ENCODE measurements at places on chromosomes 2 and 18.

- no peak for ATAC-seq
These were observed 1.7 kb upstream of the GPR35 start for GRCh38 chr2:240623531-240624010.

DNA sequence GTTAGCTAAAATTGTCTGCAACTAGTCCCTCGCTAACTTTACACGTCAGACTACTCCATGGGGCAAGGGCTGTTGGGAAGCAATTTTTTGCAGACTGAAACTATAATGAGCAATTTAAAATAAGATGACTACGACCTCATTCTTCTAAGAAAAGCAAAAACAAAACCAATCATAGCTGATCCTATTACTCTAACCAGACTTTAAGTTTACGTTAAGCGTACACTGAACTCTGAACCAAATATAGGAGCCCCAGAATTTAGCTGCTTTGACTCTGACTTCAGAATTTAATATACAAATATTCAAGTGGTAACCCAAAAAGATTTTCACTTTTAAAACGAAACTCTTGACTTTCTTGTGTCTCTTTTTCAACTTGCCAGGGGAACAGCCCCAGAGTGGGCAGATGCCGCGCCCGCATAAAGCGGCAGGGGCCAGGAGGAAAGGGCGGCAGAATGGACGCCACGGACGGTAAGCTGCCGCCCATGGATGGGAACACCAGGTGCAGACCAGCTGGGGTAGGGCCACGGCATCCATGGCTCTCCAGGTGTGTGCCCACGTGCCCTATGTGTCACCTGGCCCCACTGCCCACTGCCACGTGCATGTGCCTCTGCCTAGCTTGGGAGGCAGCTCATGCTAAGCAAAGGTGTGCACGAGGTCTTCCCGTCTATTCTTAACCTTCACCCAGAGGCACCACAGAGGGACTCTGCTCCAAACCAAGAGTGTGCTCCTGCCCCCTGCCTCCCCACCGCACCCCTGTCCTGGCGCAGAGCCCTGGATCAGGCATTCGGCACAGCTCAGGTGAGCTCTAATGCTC, 217.6 kb downstream of the HDAC4 start:
- peak; percentile 11 for ATAC-seq

GRCh38 chr2:60976256-60976850, 41.2 kb upstream of the PEX13 start:
- no peak for ATAC-seq

- ATAC-seq: peak; percentile 70
These were observed at the start of gene ARHGAP15 for GRCh38 chr2:143128681-143129580. Gene ARHGAP15, plus strand, starts transcription at chr2:143129419.

- no peak for ATAC-seq
These were observed 103.9 kb upstream of the ACVR1 start for GRCh38 chr2:157980020-157980419.

- no peak for ATAC-seq
These were observed 128.3 kb downstream of the CYRIA start for GRCh38 chr2:16537347-16537746.

DNA sequence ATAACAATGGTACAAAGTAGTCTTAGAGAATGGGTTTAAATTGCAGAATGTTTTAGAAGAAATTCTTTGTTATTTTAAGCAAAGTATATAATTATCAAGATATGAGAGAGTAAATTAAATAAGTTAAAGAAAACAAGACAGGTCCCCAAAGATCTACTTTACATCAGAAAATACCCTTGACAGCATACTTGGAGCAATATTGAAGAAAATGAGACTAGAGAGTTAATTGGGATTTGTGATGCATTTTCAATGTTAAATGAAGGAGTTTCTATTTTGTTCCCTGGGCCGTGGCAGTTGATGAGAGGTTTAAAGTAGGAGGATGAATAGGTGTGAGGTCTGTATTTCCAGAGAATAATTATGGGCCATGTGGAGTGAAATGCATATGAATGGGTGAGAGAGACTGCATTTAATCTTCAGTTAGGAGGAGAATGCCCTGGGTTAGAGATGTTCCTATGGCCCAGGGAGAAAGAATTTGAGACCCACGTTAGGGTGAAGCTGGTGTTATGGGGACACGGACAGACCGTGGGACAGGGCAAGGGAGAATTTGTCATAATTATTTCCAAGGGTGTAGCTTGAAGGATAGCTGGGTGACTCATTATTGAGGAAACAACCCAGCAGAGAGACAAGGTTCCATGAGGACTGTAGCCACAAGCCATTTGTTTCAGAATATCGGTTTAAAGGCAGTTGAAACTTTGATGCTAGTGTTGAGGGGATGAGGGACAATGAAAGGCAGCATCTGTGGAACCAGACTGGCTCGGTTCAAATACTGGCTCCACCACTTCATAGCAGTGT, 22.7 kb downstream of the MGAT5 start:
- peak; percentile 60 for ATAC-seq

- ATAC-seq: no peak
These were observed 85.8 kb downstream of the CLHC1 start for GRCh38 chr2:55146263-55146662.

- ATAC-seq: peak; percentile 14
These were observed 886 bp upstream of the STK25 start for GRCh38 chr2:241509155-241509784.

DNA sequence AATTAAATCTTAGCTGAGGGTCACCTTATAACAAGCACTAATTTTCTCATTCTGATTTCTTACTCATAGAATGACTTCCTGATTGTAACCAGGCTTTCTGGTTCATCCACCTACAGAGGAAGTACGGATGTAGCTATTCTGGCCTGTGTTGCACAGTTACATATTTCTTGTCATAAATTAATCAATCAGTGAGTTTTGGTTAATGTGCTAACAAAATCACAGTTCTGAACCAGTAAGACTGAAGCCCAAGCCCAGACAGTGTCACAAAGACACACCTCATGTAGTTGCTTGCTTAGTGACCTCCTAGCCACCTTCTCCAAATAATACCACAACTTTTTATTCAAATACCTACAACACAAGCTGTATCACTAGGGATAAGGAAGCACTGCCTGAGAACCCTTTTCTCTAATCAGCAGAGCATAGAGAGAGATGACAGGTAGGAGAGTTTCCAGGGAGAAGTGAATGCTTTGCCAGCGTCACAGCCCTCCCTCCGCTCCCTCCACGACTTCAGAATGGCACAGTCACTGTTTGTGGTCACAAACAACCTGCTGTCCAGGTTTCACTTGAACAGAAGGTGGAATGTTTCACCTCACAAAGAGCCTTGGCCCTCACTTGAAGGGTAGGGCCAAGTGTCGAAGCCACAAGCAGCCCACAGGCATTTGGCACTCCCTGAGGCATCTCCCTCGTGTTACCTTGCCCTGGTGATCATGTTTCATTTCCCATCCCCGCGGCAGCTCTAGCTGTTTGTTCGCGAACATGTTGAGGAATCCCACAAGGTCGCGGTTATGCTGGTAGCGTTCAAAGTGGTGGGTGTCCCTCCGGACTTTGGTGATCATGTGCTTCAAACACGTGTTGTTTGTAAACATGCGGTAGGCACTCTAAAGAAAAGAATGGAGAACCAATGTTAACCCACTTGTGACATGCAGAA, 120.8 kb upstream of the STK17B start:
- peak; percentile 89 for ATAC-seq

DNA sequence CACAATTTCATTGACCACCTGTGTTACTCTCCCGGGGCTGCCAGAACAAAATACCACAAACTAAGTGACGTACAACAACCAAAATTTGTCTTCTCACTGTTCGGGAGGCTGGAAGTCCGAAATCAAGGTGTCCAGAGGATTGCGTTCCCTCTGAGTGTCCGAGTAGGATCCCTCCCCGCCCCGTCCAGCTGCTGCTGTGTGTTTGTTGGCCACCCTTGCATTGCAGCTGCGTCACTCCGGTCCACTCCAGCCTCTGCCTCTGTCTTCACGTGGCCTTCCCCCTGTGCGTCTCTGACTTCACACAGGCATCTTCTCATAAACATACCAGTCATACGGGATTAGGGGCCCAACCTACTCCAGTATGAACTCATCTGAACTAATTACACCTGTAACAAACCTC, 251.8 kb upstream of the SMIM21 start:
- ATAC-seq: no peak

- no peak for ATAC-seq
These were observed 439.8 kb upstream of the SLC14A2 start for GRCh38 chr18:45175511-45175910.

Data from esophagus mucosa (tissue), 1 donor.